ENCODE measurements at places on chromosomes 6 and 20.

GRCh38 chr6:157094038-157094437 is 229.3 kb downstream of the TMEM242 start:
- DNase-seq = no peak

DNA sequence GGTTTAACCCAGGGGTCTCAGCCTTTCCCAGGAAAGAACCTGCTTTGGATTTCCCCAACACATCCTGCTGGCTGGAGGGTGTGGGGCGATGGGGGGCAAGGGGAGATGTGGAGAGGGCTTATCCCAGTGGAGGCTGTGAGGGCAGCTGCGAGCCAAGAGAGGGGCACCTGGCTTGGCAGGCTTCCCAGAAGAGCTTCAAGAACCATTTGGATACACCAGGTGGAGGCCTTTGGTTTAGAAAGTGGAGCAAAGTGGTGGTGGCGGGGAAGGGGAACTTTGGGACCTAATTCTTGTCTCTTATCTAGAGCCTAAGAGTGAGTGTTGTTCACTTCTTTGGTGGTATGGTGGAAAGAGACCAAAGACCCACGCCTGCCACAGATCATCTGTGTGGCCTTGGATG is 12.4 kb downstream of the CD40 start:
- DNase-seq = peak; percentile 89

- DNase-seq = no peak
Measured at GRCh38 chr20:57469418-57470211, 55.3 kb downstream of the CTCFL start.

- DNase-seq = no peak
Measured at GRCh38 chr6:80341330-80341729, 234.9 kb downstream of the BCKDHB start.

DNA sequence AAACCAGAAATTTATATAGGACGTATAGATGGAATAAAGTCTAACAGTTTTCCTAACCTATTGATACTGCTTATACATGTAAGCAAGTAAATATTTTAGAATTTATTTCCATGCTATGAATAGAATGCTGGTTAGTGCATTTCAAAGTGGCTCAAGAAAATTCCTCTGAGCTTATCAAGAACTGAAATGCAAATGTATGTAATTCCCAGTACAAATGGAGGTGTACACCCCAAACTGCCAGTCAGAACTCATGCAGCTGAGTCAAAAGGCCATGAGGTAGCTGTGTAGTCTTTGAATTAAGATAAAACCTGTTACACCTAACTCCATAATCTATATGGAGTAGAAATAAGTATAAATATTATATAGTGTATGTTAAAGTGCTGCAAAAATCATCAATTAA is 232.2 kb upstream of the KCNQ5 start:
- no peak for DNase-seq

DNA sequence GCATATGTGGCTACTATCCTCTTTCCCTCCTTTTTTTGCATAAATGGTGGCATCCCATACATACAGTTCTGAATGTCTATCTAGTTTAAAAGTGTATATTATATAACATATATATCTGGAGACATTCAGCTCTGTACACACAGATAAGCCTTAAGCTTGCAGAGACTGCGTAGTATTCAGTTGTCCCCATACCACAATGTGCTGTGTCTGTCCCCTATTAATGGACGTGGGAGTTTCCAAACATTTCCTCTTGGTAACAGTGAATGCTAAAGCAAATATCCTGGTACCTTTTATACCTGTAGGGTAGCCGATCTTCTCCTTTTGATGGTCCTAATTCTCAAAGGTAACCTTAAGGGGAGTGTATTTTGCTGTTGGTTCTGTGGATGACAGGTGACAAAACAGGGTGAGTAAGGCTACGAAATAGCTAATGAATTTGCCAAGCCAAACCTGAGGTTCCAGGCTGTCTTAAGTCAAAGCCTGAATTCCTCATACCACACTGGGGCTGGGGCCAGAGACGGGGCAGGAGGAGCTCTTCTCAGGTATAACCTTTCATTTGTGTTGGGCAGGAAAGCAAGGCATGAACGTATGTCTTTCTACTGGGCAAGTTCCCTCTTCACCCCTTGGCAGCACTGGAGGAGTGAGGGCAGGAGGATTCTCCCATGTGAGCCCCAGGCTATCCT is 7.8 kb upstream of the C2 start:
- DNase-seq = no peak

- DNase-seq = no peak
Measured at GRCh38 chr6:110882824-110883554, 8.4 kb downstream of the AMD1 start.

DNA sequence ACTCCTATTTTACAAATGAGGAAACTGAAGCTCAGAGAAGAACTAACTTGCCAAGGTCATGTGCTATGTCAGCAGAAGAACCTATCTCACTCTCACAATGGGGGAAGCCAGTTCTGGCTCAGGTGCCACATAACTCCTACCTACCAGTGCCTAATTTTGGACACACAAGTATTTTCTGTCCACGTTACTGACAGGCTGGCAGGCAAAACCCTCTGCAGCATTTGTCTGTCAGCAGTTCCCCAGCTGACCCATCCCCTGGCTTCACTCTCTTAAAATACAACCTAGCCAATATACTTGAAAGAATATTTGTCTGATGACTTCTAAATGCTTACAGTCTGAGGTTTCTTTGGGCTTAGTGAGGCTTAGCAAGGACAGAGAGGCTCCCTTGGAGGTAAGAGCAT is 15.5 kb downstream of the GSS start:
- no peak for DNase-seq

- DNase-seq = no peak
Measured at GRCh38 chr6:123702943-123703342, 66.2 kb upstream of the TRDN start.

DNA sequence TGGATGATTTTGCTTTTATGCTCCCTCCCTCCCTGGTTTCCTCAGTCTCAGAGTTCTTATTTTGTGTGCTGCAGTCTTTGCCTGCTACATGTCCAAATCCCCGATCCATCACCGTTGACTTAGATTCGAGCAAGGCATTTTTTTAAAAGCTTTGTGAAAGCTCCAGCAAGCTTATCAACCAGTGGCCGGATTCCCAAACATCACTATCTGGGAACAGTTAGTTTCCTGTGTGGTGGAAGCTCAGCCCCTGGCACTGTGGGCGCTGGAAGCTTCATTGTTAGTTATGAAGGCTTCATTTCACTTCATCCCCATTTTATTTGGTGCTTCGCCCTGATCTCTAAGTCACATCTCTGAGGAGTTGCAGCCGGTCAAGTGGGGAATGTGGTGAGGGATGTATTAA is 44.7 kb downstream of the DEK start:
- no peak for DNase-seq

DNA sequence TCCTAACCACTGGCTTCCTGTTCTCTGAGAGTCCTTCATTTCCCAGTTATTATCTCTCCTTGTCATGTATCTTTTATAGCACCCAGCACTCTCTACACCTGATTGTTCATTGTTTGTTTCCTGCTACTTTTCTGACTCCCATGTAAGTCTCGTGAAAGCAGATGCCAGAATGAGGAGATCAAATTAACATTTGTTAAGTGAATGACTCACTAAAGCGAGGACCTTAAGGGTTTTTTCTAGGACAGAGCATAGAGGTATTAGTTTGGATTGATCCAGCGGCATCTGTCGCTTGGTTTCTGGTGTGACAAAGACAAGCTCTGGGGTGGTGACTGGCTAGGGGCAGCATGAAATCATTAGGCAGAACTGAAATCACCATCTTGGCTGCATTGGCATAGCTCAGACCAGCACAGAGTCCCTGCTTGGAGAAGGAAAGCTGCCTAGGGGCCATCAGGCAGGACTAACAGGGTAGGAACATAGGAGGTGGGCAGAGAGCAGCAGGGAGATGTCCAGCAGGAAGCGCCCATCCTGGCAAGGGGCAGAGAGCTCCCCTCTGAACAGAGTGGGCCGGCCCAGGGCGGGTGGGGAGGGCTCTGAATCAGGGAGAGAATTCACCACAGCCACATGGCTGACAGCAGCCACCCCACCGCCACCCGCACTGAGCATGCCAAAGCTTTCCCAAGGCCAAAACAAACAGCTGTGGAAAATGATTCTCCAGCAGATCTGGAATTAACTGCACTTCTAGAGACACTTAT is 97.1 kb upstream of the CEP85L start:
- DNase-seq = peak; percentile 28

DNA sequence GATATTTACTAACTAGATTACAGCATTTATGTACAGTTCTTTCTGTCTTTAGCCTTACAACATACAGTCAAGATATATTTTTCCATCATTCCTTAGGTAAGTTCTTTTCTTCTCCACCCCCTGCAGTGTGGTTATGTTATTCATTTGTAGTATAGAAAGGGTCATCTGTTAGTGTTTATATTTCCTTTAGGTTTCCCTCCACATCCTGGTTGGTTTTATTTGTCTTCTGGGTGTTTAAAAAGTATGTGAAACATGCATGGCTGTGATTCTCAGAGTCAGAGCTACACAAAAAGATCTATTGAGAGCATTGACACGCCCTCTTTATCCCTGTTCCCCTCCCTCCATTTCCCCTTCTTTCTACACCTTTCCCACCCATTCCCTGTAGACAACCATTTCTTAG is 20.1 kb downstream of the DHX35 start:
- DNase-seq = no peak

GRCh38 chr6:1610497-1611321 is 994 bp downstream of the FOXC1 start:
- peak; percentile 37 for DNase-seq

DNA sequence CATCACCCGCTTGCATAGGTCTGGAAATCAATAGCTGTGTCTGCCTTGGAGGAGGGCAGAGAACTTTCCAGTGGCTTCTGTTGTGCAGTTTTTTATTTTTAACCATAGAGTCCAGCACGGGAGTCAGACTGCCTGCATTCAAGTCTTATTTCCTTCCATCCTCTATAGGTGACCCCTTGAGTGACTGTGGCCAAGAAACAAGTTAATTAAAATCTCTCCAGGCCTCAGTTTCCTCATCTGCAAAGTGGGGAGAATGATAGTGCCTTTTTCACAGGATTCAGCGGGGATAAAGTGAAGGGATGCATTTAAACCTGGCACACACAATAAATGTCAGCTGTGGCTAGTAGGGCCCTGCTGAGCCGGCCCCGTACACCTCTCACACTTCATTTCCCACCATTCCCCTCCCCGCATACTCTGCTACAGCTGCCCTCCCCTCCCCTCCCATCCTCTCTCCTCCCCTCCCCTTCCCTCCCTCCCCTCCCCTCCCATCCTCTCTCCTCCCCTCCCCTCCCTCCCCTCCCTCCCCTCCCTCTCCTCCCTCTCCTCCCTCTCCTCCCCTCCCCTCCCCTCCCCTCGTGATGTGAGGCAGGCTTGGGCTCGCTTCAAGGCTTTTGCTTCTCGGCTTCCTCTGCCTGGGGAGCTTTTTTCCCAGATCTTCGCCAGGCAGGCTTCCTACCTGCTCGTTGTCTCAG is 150.5 kb downstream of the TFAP2C start:
- no peak for DNase-seq

- no peak for DNase-seq
Measured at GRCh38 chr6:7591770-7592169, 1.8 kb downstream of the SNRNP48 start.

GRCh38 chr6:161748535-161749416 is 474.9 kb upstream of the AGPAT4 start:
- DNase-seq = no peak

DNA sequence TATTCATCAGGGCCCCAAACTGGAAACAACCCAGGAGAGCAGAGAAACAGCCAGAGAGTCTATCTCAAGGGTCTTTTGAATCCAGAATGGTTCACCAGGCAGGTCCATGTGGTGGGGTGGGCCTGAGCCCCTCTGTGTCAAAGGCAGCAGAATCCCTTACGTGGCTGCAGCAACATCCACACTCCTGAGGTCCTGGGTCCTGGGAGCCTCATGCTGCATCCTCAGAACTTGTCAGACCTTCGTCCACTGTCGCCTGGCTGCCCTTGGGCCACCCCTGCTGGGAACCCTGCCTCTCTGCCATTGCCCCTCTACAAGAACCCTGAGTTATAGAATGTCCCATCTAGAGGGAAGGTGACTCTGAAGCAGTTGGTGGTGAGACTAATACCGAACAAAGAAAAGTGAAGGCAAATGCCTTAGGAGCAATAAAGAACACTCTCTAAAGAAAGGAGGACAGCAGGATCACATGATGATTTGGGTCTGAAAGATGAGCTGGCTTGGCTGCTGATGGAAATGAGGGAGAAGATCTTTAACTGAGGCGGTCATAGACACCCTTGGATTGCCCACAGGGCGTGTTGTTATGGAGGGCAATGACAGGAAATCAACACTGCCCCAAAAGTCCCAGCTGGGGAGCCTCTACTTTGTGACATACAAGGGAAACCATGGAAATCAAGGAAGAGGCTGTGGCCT is 161.2 kb downstream of the SYNDIG1 start:
- DNase-seq = no peak

- DNase-seq = no peak
Measured at GRCh38 chr6:166078294-166078693, 89.4 kb downstream of the TBXT start.

GRCh38 chr20:24686156-24686555 is 216.7 kb downstream of the SYNDIG1 start:
- DNase-seq = no peak

GRCh38 chr6:169489563-169490245 is 212.1 kb downstream of the WDR27 start:
- no peak for DNase-seq

DNA sequence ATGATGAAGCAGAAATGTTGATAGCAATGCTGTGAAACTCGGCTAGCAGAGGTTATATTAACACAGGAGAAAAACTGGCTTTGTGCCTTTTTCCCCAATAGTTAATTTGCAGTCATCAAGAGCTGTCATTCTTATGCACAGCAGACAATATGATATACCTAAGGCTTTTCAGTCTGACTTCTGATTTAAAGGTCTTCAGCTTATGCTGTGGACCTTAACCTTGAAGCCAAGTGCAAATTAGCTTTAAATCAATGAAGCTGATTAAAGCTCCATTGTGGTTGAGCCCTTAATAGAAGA is 171.6 kb upstream of the ID4 start:
- DNase-seq = no peak

GRCh38 chr20:37980876-37981275 is 52.4 kb downstream of the TTI1 start:
- DNase-seq = no peak

- peak; percentile 41 for DNase-seq
Measured at GRCh38 chr6:111013144-111013915, 31.5 kb downstream of the RPF2 start.

- DNase-seq = no peak
Measured at GRCh38 chr6:28696167-28696566, 170.5 kb downstream of the GPX5 start.

DNA sequence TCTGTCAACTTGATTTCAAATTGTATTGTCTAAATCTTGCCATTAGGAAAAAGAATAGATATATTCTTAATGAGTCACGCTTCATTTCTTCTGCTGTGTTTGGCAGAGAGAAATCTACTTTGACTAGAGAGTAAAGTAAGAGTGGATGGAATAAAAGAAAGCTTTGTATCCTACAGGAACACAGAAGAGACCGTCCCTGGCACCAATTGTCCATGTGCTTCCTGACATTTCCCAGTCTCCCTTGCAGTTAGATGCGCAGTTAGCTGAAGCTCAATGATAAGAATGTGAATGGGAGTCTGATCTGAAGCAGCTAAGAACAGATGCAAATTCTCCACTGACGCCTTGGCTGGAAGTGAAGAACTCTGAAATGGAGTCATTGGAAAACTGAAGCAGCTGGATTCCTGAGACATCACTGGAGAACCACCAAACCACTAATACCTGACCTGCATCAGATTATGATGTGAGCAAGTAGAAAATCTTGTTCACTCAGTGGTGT is 528.2 kb upstream of the MARCKS start:
- DNase-seq = no peak

GRCh38 chr6:10479939-10480700 is 41.0 kb upstream of the GCNT2 start:
- DNase-seq = no peak

- DNase-seq = no peak
Measured at GRCh38 chr6:156416391-156416790, 360.8 kb upstream of the ARID1B start.
